ENCODE measurements at places on chromosomes 1 and 21. TPM values are rescaled to one million over a fixed set of nuclear protein-coding genes. Genes with fewer than 3 reads are reported as not detected.

The ADGRL2 gene
- 11.6 TPM for total RNA-seq

The ABCA4 gene
- total RNA-seq = 0.43 TPM

The SCAF4 gene
- 9.0 TPM for total RNA-seq

The ANKRD34A gene
- 1.6 TPM for total RNA-seq

The LENEP gene
- 0.43 TPM for total RNA-seq

The RSPH1 gene
- not detected for total RNA-seq

The PLPPR5 gene
- not detected for total RNA-seq

The LMX1A gene
- not detected for total RNA-seq

The OR2G6 gene
- total RNA-seq = not detected

- DNase-seq = peak; percentile 92
Observed at GRCh38 chr1:43835082-43836021, 98.2 kb upstream of the ARTN start.

DNA sequence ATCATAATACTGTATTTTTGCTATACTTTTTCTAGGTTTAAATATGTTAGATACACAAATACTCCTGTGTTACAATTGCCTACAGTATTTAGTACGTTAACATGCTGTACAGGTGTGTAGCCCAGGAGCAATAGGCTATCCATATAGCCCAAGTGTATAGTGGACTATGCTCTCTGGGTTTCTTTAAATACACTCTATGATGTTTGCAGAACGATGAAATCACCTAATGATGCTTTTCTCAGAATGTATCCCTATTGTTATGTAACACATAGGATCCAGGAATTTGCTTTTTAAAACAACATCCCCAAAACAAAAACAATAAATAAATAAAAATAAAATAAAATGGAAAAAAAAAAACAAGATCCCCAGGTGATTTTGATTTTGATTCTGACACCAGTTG, 18.1 kb upstream of the RBM15 start:
- DNase-seq = no peak

GRCh38 chr1:158353303-158354075, at the start of gene CD1E:
Gene CD1E, plus strand, starts transcription at chr1:158353894. Its CDS starts 95 bp downstream, at chr1:158353989.
- no peak for DNase-seq

DNA sequence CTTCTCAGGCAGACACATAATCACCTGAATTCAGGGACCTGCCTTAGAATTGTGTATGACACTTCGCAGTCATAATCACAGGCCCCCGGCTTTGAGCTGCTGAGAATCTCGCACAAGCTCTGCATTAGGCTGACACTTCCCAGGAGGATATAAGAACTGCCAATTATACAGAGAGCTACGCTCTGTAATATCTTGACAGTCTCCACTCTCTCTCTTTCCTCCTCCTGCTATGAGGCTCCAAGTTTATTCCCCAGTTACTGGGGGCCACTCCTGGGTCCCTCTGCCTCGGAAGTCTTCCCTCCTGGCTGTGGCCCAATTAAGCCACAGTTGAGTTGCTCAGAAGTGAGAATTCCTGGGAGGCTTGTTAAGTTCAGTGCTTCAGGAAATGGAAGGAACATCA, 42.7 kb downstream of the EBNA1BP2 start:
- DNase-seq = no peak

GRCh38 chr1:62870148-62870547, 86.2 kb downstream of the ATG4C start:
- DNase-seq = peak; percentile 75

- DNase-seq = no peak
Observed at GRCh38 chr1:172941471-172941870, 109.3 kb downstream of the TNFSF18 start.

GRCh38 chr21:42370894-42371654, 4.7 kb upstream of the TFF1 start:
- no peak for DNase-seq

- no peak for DNase-seq
Observed at GRCh38 chr1:224069138-224069537, 44.8 kb upstream of the FBXO28 start.

DNA sequence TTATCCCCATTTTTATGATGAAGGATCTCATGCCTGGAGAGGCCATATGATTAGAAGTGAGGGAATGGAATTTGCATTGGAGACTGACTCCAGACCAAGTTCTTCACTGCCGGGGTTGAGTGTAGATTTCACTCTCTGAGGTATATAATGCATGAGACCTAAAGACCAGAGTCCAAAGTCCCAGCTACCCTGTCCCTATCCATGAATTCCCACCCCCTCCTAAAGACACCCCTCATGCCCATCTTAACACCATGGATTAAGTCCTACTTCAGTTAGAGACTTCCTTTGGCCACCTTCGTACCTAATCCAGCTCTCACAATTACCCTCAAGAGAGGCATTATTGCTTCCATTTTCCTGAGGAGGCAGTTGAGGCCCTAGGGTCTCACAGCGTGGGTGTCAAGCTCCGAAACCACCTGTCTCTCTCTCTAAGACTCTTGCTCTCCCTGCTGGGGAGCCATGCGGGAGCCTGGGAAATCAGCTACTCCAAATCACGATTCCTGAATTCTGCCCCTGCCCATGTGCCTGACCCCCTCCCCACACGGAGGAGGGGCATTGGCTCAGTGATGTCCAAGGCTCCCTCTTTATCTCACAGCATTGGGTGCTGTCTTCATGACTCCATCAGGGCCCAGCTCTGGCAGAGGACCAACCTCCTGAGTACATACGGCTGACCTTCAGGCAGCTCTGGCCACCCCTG, 11.7 kb upstream of the FOXO6 start:
- no peak for DNase-seq

DNA sequence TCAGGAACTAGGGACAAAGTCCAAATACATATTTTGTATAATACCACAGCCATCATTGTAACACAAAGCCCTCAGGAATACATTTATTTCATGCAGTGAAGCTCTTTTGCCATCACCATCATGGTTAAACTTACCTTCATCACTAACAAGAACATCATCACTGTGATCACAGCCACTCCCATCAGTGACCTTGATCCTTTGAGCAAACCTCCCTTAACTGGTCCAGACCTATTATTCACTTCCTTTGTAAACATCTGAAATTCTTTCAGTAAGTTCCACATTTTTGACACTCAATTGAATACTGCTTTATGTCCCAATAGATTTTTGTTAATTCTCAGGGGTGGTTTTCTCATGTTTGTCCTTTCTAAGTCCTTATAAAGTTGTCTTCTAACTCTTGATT, 16.2 kb upstream of the KPRP start:
- DNase-seq = no peak

DNA sequence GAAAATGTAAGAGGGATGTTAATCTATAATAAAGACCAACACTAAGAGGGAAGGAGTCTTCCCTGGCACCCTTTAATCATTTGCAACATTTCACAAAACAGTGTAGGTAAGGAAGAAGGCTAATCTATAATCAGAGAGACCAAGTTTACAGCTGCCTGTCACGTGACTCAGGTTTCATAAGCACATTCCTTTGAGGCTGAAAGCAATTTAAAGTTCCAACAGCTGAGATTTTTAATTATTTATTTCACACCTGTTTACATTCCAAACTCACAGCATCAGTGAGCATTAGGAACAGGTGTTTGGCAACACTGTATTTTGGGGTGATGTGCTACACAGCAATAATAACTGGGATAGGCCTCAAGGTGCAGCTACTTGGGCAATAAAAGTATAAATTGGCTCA, 75.7 kb upstream of the PGBD5 start:
- DNase-seq = peak; percentile 7

GRCh38 chr1:115218034-115218405, 120.0 kb downstream of the NGF start:
- DNase-seq = no peak

DNA sequence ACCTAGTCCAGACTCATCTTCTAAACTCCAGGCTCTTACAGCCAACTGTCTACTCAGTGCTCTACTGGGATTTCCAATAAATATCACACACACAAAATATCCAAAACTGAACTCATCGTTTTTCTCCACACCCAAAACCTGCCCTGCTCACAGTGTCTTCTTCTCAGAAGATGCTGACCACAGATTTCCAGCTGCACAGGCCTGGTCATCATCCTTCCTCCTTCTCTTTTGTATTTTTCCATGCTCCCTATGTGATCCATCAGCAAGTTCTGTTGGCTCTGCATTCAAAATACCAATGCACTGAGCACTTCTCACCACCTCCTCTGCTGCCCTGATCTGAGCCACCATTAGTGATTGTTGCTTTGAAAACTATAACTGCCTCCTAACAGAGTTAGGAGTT, 159.5 kb upstream of the KAZN start:
- no peak for DNase-seq

DNA sequence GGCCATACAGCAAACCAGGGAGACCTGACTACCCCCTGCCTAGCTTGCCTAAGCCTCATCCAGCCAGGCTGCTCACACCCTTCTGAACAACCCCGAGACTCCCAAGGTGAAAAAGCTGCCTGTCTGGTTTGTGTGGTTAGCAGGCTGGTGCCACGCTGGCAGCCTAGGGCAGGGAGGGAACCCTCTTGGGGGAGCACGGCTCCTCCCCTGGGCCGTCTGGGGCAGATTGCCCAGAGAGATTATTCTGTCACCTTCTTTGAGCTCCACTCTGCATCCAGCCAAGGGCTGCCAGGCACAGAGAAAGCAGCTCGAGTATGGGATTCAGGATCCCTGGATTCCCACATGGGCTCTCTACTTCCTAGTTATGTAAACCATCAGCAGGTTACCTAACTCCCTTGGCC, 27.5 kb upstream of the TCEA3 start:
- DNase-seq = peak; percentile 33

- peak; percentile 69 for DNase-seq
Observed at GRCh38 chr1:109984190-109984455, 442 bp upstream of the AHCYL1 start.

- DNase-seq = peak; percentile 85
Observed at GRCh38 chr1:39653546-39654031, 14.1 kb upstream of the HEYL start.

DNA sequence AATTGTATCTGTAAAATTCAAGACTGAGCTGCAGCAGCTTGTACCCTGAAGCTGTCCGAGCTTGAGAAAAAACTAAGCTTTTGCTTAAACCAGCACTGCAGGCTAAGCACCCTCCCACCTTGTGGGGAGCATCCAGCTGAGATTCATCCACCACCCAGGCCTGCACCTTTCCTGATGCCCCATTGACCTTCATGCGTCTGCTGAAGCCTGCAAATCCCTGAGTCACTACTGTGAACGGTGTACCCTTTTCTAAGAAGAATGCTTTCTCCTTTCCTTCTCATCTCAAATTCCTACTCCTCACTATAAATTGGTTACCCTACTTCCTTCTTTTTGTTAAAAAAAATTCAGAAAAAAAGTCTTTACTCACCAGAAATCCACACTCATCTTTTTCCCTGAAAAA, 90.9 kb upstream of the RGS18 start:
- DNase-seq = no peak

- DNase-seq = peak; percentile 93
Observed at GRCh38 chr1:236090741-236091147, 25.9 kb upstream of the NID1 start.

DNA sequence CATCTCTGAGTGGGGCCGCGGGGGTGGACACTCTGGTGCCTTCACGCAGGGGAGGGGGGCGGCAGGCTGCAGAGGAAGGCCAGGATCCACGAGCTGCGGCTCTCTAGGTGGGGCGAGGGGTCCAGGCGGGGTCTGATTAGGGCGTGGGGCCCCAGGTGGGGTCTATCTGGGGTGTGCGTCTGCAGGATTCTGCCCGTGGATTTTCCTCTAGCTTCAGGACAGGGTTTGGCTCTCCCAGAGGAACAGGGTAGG, 6.3 kb downstream of the JMJD4 start:
- no peak for DNase-seq

GRCh38 chr1:116920211-116920610, 10.5 kb downstream of the PTGFRN start:
- no peak for DNase-seq

Data from fibroblast of villous mesenchyme (primary cell).